ENCODE measurements at places on chromosomes 7 and 10. TPM values are rescaled to one million over a fixed set of nuclear protein-coding genes. Genes with fewer than 3 reads are reported as not detected.

DNA sequence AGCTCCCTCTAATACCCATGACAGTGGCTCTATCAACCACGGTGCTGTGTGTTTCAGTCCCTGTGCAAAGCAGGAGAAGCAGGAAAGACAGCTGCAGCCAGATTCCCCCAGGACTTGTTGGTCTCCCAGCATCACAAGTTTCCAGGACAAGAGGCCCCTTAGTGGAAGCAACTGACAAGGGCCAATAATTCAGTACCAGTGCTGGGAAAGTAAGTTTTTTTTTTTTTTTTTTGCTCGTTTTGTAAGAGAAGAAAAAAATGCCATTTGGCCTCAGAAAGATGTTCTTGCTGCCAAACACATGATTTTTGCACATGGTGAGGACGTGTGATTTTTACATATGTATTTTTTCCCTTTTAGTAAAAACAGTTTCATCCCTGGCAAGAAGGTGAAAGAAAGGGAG, 284.2 kb upstream of the ZMIZ1 start:
- no peaks in the 10 kb centered on the region for H3K27me3 ChIP-seq
- H3K4me3 ChIP-seq: no peak overlapping the region
- H3K27ac ChIP-seq: no peak overlapping the region
- peaks cover 12% of the 10 kb centered on the region for H3K4me1 ChIP-seq
- no peak for DNase-seq

DNA sequence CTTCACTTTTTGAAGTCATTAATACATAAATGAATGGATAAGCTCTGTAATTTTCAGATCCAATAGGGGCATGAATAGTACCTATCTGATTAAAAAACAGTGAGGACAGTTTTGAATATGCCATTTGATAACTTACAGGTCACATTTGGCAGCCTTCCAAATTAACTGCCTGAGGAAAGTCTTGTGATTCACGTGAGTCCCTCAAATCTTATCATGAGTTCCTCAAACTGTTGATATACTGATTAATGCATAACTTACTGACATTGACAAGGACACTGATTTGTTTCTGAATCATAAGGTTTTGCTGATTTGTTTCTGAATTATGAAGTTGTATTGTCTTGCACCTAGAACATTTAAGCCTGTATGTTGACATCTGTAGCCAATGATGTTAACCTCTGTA, 55.1 kb downstream of the ANKMY2 start:
- DNase-seq: no peak
- peaks cover 5% of the 10 kb centered on the region for H3K4me1 ChIP-seq
- H3K4me3 ChIP-seq: no peak overlapping the region
- no peaks in the 10 kb centered on the region for H3K36me3 ChIP-seq
- H3K27ac ChIP-seq: peak overlapping the region; percentile 31

DNA sequence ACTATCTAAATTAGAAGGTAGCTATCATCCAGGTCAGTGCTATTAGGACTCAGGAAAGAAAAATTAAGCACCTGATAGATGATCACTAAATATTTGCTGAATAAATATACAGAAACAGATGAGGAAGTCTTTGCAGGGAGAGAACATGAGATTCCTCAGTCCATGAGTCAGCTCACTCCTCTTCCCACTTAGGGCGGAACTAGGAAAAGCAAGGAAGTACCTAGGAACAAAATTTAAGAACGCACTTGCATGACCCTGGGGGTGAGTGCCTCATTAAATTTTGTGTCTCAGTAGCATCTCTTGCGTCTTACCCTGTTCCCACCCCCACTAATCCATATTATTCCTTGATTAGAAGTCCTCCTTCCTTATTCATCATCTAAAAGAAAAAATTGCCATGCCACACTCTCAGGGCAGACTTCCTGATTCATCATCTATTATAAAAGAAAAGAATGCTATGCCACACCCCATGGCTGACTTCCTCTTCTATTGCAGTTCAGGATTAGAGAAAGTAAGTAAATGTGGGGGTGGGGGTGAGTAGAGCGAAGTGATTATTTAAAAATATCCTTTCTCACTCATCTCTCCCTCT, 208.8 kb downstream of the THSD7A start:
- H3K27me3 ChIP-seq: no peaks in the 10 kb centered on the region
- H3K27ac ChIP-seq: no peak overlapping the region
- no peak for DNase-seq
- H3K36me3 ChIP-seq: no peaks in the 10 kb centered on the region
- H3K4me3 ChIP-seq: no peak overlapping the region
- H3K4me1 ChIP-seq: no peaks in the 10 kb centered on the region

GRCh38 chr10:33812586-33812985, 478.1 kb upstream of the NRP1 start:
- H3K27ac ChIP-seq: no peak overlapping the region
- no peaks in the 10 kb centered on the region for H3K4me1 ChIP-seq
- H3K27me3 ChIP-seq: no peaks in the 10 kb centered on the region
- H3K4me3 ChIP-seq: no peak overlapping the region
- DNase-seq: no peak

- H3K4me3 ChIP-seq: no peak overlapping the region
- no peaks in the 10 kb centered on the region for H3K4me1 ChIP-seq
- H3K36me3 ChIP-seq: peaks cover 43% of the 10 kb centered on the region
- H3K27ac ChIP-seq: no peak overlapping the region
- no peaks in the 10 kb centered on the region for H3K27me3 ChIP-seq
- no peak for DNase-seq
Observed at GRCh38 chr10:75000748-75001321, 110.6 kb upstream of the SAMD8 start.

- no peaks in the 10 kb centered on the region for H3K27me3 ChIP-seq
- H3K36me3 ChIP-seq: no peaks in the 10 kb centered on the region
- H3K4me3 ChIP-seq: no peak overlapping the region
- H3K27ac ChIP-seq: no peak overlapping the region
- H3K4me1 ChIP-seq: no peaks in the 10 kb centered on the region
Observed at GRCh38 chr7:48295296-48295971, 124.2 kb downstream of the ABCA13 start.

GRCh38 chr7:73844848-73845460, 2.6 kb upstream of the METTL27 start:
- peaks cover 5% of the 10 kb centered on the region for H3K4me1 ChIP-seq
- no peak for DNase-seq
- H3K36me3 ChIP-seq: no peaks in the 10 kb centered on the region
- H3K27ac ChIP-seq: no peak overlapping the region

- H3K4me3 ChIP-seq: no peak overlapping the region
- no peaks in the 10 kb centered on the region for H3K4me1 ChIP-seq
- H3K27me3 ChIP-seq: no peaks in the 10 kb centered on the region
- H3K36me3 ChIP-seq: no peaks in the 10 kb centered on the region
- DNase-seq: no peak
- H3K27ac ChIP-seq: no peak overlapping the region
Observed at GRCh38 chr10:66292922-66293321, 632.9 kb upstream of the LRRTM3 start.

DNA sequence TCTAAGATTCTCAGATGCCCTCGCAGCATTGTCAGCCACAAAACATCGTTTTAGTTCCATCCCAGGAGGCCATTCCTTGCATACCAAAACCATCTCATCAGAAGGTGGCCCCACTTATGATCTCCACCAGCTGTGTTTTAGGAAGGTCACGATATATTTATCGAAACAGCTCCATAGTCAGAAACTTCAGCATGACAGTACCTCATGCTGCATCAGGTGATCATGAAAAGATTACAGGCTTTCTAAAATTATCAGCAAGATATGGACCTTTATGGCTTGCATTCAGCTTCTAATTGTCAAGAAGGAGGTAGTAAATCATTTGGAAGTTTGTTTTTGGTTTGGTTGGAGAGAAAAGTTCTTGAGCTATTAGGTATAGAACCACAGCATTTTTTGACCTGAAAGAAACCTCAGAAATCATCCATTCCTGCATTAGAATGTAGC, 20.0 kb downstream of the JAZF1 start:
- no peak for DNase-seq
- no peaks in the 10 kb centered on the region for H3K36me3 ChIP-seq
- peaks cover 13% of the 10 kb centered on the region for H3K4me1 ChIP-seq
- no peak overlapping the region for H3K4me3 ChIP-seq

DNA sequence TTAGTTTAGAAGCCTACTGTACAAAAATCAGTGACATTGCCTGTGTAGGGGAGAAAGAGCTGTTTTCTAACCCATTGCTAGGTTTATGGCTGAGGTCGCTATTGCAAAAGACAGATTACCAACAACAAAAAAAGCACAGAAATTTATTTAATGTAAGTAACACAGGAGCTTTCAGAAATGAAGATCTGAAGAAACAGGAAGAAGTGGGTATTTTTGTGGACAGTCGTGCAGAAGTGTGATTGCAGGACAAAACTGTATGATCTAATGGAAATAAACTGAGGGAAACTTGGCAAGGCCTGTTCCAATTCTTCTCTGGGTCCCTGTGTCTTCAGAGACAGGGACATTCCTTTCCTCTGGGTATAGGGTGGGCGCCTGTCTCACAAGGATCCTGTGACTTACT, 87.4 kb downstream of the APBB1IP start:
- H3K27ac ChIP-seq: no peak overlapping the region
- H3K27me3 ChIP-seq: no peaks in the 10 kb centered on the region
- H3K4me3 ChIP-seq: no peak overlapping the region
- no peaks in the 10 kb centered on the region for H3K4me1 ChIP-seq
- no peaks in the 10 kb centered on the region for H3K36me3 ChIP-seq

DNA sequence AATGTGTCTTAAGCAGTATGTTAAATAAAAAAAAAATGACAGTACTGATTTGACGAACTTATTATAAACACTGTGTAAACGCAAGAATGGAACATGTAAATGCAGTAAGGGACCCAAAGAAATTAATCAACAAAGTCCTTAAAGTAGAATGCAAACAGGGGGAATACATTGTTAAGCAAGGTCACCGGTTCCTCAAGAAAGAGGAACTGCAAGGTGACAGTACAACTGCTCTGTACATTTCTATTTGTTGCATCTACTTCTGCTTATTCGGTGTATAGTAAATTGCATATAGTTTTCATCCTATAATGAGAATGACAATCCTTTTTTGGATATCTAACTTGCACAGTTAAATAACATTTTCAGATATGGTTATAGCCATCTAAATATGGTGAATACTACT, 387.0 kb upstream of the SEMA3D start:
- no peak for DNase-seq
- no peaks in the 10 kb centered on the region for H3K27me3 ChIP-seq
- no peak overlapping the region for H3K27ac ChIP-seq
- H3K4me3 ChIP-seq: no peak overlapping the region
- H3K4me1 ChIP-seq: no peaks in the 10 kb centered on the region
- no peaks in the 10 kb centered on the region for H3K36me3 ChIP-seq

GRCh38 chr10:14382022-14382421, 51.3 kb upstream of the FRMD4A start:
- no peaks in the 10 kb centered on the region for H3K27me3 ChIP-seq
- no peaks in the 10 kb centered on the region for H3K36me3 ChIP-seq
- no peak overlapping the region for H3K4me3 ChIP-seq

GRCh38 chr10:123726836-123727235, 60.7 kb downstream of the GPR26 start:
- H3K27me3 ChIP-seq: no peaks in the 10 kb centered on the region
- H3K36me3 ChIP-seq: no peaks in the 10 kb centered on the region
- DNase-seq: peak; percentile 51
- no peak overlapping the region for H3K4me3 ChIP-seq
- H3K4me1 ChIP-seq: no peaks in the 10 kb centered on the region
- no peak overlapping the region for H3K27ac ChIP-seq

- DNase-seq: no peak
- H3K27ac ChIP-seq: no peak overlapping the region
- H3K27me3 ChIP-seq: peaks cover 33% of the 10 kb centered on the region
- no peaks in the 10 kb centered on the region for H3K36me3 ChIP-seq
- H3K4me3 ChIP-seq: no peak overlapping the region
Observed at GRCh38 chr7:45211958-45212357, 54.4 kb downstream of the RAMP3 start.

- H3K27ac ChIP-seq: no peak overlapping the region
- no peak for DNase-seq
- no peaks in the 10 kb centered on the region for H3K36me3 ChIP-seq
- H3K4me3 ChIP-seq: no peak overlapping the region
Observed at GRCh38 chr7:51644216-51644615, 327.6 kb upstream of the COBL start.

GRCh38 chr10:58839771-58840170, 327.1 kb downstream of the BICC1 start:
- H3K4me1 ChIP-seq: no peaks in the 10 kb centered on the region
- H3K4me3 ChIP-seq: no peak overlapping the region
- no peak overlapping the region for H3K27ac ChIP-seq

EBF3 gene
- not detected for total RNA-seq

TRIL gene
- total RNA-seq: 3.6 TPM

PDGFA gene
- 93.0 TPM for total RNA-seq

METTL27 gene
- 0.87 TPM for total RNA-seq

NCF1 gene
- 1.3 TPM for total RNA-seq

ABI1 gene
- total RNA-seq: 71.0 TPM

All from stomach (tissue), 19 donors.